Stimulated activated CD8-positive, alpha-beta memory T cell treated with anti-CD3 and anti-CD28 coated beads, Interleukin-15, amount 100 ng/mL, for 1 hour (primary cell): ENCODE measurements at places on chromosomes 2 and 18.

- no peak for DNase-seq
These were observed 716 bp downstream of the MMADHC start for GRCh38 chr2:149586898-149587219.

DNA sequence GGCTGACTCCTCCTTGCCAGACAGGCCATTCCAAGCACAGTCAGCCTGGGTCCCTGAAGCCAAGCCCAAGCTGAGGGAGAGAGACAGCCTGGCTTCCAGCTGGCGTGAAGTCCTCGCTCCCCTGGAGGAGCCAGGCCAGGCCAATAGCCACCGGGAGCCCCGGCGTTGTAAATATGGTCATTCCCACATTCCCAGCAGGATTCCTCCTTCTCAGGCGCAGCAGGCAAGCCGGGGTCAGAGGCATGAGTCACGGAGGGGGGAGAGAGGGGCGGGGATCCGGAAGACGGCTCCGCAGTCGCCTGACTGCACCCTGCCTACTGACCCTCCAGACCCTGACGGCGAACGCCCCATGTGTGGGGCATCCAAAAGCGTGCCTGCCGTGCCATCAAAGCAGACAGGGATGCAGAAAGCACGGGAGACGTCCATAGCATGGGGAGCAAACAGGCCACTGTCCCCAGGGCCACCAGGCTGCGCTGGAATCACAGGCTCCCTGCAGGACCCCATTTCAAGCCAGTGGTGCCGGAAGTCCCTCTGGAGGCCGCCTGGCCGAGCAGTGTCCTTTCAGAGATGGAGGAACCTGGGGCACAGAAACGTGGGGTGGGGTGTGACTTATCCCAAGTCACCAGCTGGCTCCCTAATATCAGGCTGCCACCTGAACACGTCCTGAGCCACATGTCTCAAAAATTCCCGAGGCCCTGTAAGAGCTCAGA lies 48.2 kb downstream of the TWIST2 start:
- no peak for DNase-seq

GRCh38 chr18:3293196-3293951 lies 31.4 kb downstream of the MYL12B start:
- no peak for DNase-seq

DNA sequence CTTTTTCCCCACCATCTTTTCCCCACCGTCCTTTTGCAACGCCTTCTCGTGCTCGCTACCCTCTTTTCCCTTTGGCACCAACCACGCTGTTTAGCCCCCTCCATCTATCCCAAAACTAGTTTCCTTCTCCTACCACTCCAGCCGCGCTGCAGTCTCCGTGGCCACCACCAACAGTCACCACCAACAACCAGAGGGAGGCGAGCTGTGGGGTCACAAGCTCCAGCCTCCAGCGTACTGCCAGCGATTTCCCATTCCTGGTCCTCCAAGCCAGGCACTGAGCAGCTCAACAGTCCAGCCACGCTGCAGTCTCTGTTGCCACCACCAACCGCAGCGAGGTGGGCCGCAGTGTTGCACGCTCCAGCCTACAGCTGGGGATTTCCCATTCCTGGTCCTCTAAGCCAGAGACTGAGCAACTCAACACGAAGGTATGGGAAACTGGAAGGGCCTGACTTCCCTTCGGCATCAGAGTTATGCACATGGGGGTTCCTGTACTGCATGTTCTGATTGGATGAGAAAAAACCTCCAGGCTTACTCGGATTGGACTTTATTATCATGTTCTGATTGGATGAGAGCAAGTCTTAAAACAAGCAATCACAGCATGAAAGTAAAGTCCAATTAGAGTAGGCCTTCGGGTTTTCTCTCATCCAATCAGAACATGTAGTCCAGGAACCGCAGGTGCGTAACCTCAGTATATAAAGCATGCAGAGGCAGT lies 42.3 kb upstream of the IMP4 start:
- no peak for DNase-seq
